ENCODE measurements at places on chromosomes 6 and 20.

DNA sequence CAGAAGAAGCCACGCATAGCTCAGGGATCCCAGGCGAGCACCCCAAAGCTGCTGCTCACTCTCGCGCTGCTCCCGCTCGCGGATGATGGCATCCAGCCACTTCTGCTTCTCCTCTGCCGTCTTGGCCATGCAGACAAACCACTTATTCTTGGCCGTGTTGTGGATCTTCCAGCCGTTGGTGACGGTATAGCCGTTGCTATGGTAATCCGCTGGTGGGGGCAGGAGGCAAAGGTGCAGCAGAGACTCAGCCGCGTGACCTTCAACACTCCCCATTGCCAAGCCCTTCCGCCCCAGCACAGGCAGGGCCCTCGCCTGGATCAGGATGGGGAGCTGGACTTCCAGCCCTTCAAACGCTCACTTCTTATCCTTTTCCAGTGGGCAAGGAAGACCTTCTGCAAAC, 136.9 kb downstream of the PREX1 start:
- DNase-seq, result peak; percentile 27

DNA sequence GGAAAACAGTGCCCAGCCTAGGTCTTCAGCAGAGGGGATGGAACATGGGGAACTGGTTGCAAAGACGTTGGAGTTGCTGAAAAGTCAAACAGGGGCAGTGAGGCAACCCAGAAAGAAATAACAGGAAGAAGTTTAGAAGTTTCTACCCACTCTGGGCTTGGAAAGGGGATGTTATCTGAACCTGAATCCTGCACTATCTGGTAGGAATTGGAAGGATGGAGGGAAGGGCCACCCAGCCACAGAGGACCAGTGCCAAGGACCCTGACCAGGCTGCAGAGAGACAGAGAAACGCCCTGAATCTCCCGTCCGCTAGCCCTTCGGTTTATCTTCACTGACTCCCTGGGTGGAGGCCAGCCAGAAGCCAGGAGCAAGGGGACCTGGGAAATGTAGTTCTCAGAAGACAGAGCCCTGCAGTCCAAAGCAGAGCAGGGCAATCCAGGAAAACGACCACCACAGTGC, 217.3 kb upstream of the RREB1 start:
- DNase-seq, result no peak

DNA sequence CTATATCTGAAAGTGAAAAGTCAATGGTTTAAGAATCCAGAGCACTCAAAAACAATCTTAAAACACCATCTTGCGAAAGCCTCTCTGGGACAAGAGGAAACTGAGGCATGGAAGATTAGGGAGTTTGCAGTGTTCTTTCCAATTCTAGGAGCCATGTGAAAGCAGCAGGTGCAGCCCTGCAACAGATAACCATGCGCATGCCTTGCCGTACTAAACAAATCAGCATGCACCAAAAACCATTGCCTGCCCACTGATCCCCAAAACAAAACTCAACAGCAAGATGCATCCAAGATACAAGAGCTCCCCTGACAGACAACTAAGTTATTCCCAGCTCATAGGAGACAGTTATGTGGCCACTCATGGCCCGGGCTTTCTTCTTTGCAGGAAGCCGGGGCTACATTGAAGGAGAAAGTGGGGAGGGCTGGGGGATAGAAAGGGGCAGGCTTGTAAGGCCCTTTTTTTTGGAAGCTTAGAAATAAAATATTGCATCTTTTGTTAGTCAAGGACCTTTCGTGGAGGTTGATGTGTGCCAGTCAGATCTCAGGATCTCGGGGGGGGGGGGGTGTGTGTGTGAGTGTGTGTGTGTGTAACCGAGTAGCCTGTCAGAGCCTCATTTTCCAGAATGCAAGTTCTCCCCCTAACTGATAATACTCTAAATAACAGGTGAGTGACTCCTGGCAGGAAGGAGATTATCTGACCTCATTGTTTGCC, 178.4 kb downstream of the MBOAT1 start:
- no peak for DNase-seq

DNA sequence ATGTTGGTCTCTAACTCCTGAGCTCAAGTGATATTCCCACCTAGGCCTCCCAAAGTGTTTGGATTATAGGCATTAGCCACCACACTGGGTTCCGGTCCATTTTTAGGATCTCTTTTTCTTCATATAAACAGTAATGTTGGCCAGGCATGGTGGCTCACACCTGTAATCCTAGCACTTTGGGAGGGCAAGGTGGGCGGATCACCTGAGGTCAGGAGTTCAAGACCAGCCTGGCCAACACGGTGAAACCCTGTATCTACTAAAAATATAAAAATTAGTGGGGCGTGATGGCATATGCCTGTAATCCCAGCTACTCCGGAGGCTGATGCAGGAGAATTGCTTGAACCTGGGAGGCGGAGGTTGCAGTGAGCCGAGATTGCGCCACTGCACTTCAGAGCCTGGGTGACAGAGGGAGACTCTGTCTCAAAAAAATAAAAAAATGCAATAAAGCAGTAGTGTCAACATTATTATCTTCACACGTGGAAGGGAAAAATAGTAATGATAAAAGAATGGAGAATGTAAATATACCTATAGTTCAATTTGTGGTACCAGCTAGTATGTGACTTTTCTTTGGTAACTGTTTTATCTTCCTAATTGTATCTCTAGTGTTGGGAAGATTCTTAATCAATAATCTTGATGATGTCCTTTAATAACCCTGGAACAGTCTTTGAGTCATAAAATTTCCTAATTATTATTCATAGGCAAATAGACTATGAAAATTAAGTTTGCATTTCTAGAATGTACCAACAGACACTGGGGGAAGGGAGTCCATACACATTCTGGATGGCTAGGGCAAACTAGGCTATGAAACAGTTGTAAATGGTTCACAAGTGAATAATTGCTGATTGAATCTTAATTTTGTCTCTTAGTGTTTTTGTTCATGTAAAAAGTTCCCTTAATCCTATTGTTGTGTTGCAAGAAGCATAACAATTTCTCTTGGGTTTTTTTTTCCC, 3.6 kb downstream of the PARD6B start:
- DNase-seq, result no peak

- peak; percentile 90 for DNase-seq
Observed at GRCh38 chr6:169250660-169251059, 3.0 kb downstream of the THBS2 start.

DNA sequence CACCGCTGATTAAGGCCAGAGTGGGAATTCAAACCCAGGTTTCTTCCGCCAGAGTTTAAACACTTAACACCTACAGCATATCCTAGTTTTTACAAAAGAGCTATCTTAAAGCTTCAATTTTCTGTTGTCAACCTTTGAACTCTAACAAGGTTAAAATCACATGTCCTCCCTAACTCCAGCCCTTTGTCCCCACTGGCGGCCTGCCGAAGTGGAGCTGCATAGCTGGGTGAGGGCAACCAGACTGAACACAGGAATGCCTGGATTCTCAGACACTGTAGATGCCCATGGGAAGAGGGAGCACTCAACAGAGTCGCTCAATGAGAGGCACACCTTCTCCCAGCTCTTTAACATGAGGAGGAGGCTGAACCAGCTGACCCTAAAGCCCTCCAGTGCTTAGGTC, 59.1 kb downstream of the LRFN2 start:
- DNase-seq, result no peak

GRCh38 chr6:33490198-33490597, 35.8 kb downstream of the ZBTB9 start:
- DNase-seq, result no peak

DNA sequence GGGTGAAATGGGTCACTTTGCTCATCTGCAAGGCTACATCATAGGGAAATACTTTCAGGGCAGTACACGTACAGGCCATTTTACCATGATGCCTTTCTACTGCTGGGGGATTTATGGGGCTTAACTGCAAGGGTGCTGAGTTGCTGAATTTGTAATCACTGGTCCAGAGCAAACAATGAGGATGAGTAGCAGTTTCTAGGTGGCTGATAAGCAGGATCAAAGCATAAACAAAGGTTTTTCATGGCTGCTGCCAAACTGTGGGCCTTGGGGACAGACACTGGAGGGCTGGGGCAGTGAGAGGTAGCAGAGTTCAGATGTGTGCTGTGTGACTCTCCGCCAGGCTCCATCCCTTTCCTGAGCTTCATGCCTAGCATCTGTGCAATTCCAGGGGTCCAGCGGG, 68.3 kb downstream of the CNBD2 start:
- DNase-seq, result no peak

- peak; percentile 96 for DNase-seq
Observed at GRCh38 chr6:6008648-6009421, 2.1 kb upstream of the NRN1 start.

DNA sequence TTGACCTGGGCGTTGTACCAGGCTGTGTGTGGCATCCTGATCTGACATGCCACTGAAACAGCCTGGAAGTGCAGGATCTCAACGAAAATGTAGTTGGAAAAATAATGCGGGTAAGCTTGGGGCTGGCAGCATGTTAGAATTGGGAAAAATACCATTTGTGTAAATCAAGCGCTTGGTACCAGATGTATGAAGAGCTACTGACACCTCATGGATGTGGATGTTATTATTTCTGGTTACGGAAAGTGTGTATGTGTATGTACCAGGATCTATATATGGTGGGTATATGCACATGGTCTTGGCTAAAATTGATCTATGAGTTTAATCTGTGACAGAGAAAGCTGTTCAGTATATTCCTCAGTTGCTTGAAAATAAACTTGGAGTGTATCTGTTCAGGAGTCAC, 22.7 kb downstream of the HIVEP1 start:
- no peak for DNase-seq

GRCh38 chr6:121274666-121275295, 59.5 kb downstream of the TBC1D32 start:
- no peak for DNase-seq

DNA sequence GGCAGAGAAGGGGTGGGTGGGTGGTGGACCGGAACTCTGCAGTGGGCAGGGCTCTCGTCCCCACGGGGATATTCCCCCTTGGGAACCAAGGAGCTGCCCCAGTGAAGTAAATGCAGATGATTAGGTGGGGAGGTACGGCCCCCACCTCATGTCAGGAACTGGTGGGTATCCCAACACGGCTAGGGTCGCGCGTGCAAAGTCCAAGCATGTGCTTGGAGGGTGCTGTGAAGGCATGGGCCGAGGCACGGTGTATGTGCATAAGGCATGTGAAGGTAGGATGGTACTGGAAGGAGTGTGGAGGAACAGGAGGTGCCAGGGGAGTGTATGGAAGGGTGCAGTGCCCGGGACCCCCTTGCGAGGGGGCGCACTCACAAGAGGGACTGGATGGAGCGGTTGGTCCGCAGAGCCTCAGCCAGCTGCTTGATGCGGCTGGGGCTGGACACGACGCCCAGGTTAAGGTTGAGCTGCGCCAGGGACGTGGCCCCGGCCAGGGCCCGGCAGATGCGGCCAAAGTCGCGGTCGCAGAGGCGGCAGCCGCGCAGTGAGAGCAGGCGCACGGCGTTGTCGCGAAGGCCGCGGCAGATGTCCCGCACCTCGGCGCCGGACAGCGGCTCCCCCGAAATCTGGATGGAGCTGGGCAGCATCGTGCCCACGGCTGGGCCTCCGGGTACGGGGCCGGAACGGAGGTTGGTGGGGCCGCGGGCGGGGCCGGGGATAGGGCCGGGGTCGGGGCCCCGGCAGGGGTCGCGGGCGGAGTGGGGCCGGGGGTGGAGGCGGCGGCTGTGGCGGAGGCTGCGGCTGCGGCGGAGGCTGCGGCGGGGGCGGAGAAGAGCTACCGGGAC, 783 bp downstream of the LRRC73 start:
- no peak for DNase-seq

- DNase-seq, result no peak
Observed at GRCh38 chr20:34604980-34605788, 46.7 kb downstream of the MAP1LC3A start.

DNA sequence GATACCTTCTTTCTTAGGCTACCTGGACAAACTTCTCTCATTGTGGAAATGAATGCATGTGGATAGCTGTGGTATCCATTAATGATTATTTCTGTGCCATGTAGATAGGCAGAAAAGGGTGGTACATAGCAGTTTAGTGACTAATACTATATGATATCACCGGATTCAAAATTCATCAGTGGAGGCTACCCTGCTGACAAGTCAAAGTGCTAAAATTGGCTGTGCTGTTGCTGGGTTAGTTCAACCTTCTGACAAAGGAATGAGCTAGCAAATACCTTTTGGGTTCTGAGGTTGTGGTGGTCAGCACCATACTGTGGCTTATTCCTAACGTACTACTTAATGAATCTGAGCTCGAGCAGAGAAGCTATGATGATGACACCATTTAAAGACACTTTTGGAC, 109.1 kb downstream of the TFAP2B start:
- peak; percentile 6 for DNase-seq

DNA sequence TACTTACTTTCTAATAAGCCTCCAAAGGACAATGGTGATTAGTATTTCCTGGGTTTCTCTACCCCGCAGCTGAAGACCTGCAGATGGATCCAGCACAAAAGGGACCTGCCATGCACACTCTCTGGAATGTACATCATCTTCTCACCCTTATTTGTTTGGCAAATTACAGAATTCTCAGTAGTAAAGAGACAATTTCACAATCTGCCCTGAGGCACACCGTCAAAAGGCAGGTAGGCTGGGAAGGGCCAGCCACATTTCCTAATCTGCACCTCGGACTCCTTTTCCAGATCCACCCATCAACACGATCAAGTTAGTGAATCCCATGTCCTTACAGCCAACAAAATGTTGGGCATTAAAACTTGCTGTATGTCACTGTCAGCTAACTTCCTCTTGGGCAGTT, 4.9 kb downstream of the OVOL2 start:
- DNase-seq, result no peak

DNA sequence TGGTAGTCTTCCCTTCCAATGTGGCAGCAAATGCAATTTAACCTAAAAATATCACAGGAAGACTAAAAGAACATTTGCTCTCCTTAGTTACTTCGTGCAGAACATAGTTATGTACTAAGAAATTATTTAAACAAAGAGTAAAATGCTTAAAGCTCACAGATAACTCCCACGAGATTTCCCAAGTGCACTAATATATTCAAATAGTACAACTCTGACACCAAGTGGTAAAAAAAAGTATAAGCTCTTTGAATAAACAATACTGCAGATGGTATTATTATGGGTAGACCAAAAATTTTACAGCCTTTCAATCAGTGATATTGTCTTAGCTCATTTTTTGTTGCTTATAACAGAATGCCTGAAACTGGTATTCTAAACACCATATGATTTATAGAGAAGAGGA, 52.8 kb upstream of the FILIP1 start:
- no peak for DNase-seq

GRCh38 chr20:53971096-53971683, 99.2 kb downstream of the BCAS1 start:
- DNase-seq, result no peak

- no peak for DNase-seq
Observed at GRCh38 chr6:29200767-29201662, 30.3 kb downstream of the OR2J2 start.

- no peak for DNase-seq
Observed at GRCh38 chr20:5270603-5271002, 46.2 kb downstream of the PROKR2 start.
